ENCODE measurements at places on chromosomes 13 and 19.

DNA sequence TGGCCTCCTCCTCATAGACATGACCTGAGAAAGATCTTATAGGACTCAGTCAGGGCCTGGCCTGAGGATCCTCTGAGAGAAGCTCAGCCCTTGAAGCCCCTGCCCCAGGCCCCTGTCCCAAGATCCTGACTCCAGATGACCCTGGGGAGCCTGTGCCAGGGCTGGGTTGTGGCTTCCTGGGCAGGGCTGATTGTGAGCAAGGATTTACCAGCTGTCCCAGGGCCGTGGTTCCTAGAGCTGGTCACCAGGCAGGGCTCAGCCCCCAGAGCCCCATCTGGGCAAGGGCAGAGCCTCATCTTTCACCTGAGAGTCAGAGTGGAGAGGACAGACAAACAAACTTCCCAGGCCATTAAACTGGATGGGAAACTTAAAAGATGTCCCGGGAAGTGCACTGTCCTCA is 1.9 kb downstream of the CEACAM21 start:
- DNase-seq, result no peak

- DNase-seq, result no peak
Measured at GRCh38 chr19:4014541-4015491, 7.3 kb downstream of the PIAS4 start.

DNA sequence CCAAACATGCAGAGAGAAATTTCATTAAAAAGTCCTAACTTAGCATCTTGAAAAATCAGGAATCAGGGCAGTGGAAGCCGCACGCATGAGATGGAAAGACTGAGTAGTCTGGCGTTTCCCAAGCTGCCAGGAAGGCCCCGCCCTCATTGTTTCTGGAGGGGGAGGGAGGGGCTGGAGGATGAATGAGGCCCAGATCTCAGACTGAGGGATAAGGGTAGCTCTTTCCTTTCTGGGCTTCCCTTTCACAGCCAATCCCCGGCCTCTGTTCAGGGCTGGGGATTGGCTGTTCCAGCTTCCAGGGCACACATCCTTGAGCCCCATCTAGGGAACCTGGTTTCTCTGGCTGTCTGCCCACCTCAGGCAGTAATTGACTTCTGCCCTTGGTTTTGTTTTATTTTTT is 7.3 kb downstream of the C19orf53 start:
- no peak for DNase-seq

GRCh38 chr13:90750021-90750420 is 597.5 kb upstream of the MIR17HG start:
- DNase-seq, result no peak

DNA sequence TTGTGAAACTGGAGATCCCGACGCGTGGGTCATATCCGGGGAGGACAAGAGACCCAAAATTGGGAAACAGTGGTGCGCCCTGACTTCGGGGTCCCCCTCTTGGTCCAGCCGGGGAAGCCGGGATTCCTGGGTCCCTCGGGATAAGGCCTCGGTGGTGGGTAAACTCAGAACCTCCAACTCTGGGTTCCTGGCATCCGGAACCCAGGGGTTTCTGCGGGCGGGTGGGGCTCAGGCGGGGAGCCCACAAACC is 688 bp downstream of the ZFP36 start:
- DNase-seq, result no peak

- peak; percentile 98 for DNase-seq
Measured at GRCh38 chr13:80048802-80049201, 292.1 kb downstream of the SPRY2 start.

- DNase-seq, result no peak
Measured at GRCh38 chr19:45172611-45173208, 5.3 kb downstream of the TRAPPC6A start.

- no peak for DNase-seq
Measured at GRCh38 chr13:113997845-113998751, 24.2 kb upstream of the C13orf46 start.

DNA sequence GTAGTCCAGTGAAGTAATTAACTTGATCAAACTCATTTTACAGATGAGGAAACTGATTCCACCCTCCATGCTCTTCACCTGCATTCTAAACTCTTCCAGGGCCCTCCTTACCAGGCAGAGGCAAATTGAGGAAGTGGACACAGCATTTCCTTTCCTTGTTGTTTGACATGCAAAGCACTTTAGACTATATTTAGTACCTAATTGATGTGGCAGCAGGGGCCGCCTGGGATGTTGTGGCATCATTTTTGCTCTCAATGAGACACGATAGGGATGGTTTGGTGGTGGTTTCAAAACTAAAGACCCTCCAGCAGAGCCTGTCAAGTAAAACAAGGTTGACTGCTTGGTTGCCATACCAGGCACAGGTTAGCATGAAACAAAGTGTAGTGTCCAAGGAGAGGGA is 7.9 kb downstream of the SIPA1L3 start:
- peak; percentile 85 for DNase-seq

DNA sequence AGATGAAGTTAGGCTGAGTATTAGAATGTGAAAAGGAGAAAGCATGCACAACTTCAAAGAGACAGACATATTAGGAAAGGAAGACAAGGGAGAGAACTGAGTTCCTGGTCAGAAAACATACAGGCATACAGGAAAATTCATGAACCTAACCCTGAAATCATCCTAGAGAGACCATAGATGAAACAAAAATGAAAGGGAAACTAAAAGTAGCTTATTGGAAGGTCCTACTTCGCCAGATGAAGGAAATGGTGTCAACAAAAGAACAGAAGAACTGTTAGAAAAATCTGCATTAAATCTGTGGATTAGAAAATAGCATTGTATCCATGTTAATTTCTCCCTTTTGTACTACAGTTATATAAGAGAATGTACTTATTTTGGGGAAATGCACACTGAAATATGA is 169.0 kb upstream of the UFM1 start:
- no peak for DNase-seq

- DNase-seq, result no peak
Measured at GRCh38 chr19:7512400-7512851, 3.5 kb upstream of the ZNF358 start.

DNA sequence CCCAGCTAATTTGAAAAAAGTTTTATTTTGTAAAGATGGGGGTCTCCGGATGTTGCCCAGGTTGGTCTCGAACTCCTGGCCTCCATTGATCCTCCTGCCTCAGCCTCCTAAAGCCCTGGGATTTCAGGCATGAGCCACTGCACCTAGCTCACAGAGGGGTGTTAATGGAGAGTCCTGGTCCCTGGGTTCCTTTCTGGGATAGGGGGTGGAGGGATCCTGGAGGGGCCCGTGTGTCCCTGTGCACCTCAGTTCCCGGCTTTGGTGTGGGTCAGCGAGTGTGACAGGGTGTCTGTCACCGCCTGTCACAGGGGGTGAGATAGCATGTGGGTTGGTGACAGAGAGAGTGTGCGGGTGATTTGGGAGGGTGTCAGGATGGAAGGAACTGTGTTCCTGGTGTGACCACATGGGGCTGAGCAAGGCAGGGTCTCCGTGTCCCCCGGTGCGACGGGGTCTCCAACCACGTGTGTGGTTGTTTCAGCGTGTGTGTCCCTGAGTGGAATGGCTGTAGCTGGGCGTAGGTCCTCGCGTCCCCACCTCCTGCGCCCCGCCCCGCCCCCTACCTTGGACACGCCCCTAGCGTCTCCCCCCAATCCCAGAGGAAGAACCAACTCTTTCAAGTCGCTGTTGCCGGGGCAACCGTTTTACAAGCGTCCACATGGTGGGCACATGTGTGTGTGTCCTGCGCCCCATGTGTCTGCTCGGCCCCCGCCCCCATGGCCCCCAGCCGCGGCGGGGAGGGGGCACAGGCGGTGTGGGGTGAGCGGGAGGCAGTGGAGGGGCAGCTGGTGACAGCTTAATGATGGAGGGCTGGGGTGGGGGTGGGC is 2.9 kb upstream of the NRTN start:
- peak; percentile 20 for DNase-seq

DNA sequence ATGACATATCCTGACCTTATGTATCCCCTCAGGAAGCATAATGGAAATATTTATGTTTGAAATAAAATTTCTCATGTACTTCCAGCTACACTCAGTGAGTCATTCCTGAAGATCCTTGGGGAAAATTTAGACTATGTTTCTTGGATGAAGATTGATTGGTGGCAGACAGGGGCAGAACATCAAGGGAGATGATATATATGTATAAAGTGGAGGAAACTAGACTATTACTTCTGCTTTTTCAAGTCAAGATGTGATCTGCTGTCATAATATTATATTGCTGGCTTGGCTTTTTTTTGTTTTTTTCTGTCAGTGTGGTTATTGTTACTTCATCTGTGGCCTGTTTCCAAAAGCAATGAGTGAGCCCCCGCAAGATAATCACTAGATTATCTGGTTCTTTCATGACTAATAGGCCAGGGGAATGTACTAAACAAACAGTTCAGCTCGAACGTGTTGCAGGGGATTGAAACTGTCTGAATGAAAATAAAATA is 87.2 kb upstream of the TNFSF11 start:
- peak; percentile 97 for DNase-seq

- no peak for DNase-seq
Measured at GRCh38 chr13:109274188-109274821, 512.1 kb downstream of the IRS2 start.

DNA sequence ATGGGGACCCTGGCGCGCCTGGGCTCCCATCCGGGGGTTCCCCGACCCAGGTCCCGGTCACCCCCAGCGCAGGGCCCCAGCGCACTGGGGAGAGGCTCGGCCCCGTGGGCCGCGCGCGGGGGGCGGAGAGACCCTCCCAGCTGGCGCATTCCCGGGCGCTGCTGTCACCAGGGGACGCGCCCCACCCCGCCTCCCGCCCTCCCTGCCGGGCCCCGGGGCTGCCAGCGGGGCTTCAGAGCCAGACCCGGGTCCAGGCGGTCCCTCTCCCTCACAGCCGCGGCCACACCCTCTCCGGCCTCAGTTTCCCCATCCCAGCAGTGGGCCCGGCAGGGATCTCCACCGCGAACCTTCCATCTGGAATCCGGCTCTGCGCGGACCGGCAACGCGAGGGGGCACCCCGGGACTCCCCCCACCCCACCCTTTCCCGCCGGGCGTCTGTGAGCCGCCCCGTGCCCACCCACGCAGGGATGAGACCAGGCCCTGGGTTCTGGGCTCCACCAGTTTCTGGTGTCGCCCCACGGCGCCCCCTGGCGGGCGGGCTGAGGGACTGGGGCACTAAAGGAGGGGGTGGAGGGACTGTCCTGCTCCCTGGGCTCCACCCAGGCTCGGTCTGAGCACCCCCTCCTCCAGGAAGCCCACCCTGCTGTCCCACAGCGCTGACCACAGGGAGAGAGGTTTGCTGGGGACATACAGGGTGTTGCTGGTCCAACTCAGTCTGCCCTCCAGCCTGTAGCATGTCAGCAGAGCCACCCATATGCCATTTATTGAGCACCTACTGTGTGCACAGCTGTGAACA is 878 bp upstream of the ADAMTSL5 start:
- peak; percentile 40 for DNase-seq

- no peak for DNase-seq
Measured at GRCh38 chr13:34421347-34421719, 520.7 kb upstream of the NBEA start.

DNA sequence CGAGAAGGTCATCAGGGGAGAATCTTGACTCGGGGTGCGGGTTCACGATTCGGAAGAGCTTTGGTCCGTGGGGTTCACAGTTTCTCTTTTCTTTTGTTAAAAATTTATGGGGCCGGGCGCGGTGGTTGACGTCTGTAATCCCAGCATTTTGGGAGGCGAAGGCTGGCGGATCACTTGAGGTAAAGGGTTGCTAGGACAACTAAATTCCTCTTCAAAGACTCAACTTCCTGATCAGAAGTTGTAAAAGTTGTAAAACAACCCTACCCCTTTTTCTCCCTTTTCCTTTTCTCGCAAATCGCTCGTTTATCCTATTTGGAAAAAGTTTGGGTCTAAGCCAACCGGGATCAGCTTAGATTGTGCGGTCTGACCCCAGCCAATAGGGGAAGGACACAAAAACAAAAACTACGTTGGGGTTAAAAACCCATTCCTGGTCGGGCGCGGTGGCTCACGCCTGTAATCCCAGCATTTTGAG is 673 bp downstream of the ZNF486 start:
- peak; percentile 39 for DNase-seq

- DNase-seq, result no peak
Measured at GRCh38 chr13:67023130-67023876, 206.8 kb downstream of the PCDH9 start.

GRCh38 chr13:112575675-112576074 is 12.3 kb downstream of the TUBGCP3 start:
- no peak for DNase-seq

DNA sequence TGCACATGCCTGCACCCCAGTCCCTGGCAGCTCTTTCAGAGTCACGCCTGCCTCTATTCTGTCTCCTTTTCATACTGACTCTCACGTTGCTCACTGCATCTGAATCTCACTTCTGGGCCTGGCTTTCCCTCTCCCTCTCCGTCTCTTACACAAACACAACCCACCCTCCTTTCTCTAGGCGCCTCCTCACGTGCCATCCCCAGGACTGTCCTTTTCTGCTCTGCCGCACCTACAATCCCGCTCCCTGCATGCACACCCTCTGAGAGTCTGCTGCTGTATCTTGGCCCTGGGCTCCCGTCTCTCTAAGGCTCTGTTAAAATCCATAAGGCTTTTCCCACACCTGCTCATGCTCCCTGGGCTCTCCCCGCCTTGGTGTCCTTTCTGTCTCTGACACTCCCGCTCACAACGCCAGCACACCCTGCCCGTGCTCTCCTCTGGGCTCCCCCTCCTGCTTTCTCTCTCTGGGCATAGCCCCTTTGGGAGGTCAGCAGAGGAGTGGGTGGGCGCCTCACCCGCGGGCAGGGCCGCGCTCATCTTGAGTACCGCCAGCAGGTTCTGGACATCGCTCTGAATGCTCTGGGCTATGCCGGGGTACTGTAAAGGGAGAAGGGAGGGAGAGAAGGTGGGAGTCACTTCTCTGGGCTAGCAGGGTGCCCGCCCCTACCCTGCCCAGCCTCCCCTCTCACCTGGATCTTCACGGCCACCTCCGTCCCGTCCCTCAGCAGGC is 12.7 kb upstream of the NUMBL start:
- no peak for DNase-seq

DNA sequence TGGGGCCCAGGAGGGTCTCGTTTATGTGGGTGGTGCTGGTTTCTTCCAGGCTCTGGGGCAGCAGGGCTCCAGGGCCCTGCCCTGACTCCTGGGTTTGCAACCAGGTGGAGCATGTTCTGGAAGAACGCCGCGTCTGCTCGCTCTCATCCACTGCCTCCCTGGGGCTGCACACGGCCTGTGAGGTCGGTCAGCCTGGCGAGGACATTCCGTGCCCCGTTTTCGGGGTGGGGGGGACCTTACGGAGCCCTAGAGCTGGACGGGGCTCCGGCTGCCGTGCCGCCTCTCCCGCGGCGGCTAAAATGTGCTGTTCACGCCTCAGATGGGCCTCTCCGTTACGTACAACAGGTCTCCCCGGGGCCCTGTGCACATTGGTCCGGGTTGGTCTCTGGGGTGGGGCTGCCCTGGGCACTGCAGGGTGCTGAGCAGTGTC is 3.3 kb downstream of the GNA11 start:
- no peak for DNase-seq

GRCh38 chr19:2627855-2628254 is 74.6 kb downstream of the GNG7 start:
- DNase-seq, result no peak
